Vagina (tissue), 2 donors: ENCODE measurements at places on chromosomes 2 and 18. TPM values are rescaled to one million over a fixed set of nuclear protein-coding genes. Genes with fewer than 3 reads are reported as not detected.

GREB1 gene
- total RNA-seq = 35.4 TPM

PKDCC gene
- total RNA-seq = 146 TPM

FSHR gene
- total RNA-seq = not detected

MYOM1 gene
- 1.2 TPM for total RNA-seq

REG1B gene
- not detected for total RNA-seq

IL18RAP gene
- total RNA-seq = 5.9 TPM

DNA sequence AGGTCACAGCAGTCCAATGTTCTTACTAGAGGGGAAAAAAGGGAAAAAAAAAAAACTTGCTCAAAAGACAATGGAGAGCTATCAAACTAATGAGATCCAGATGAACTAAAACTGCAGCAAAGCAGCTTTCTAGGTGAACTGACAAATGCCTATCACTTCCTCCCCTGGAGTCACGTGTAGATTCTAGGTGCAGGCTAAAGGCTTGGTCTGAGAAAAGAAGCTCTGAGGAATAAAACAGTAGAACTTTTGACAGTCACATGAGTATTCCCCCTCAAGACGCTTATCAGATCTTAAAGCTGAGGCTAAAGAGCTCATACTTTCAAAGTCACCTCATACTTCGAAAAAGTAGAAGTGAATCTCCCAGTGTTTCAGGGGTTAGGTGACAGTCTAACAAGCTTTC lies 42.3 kb downstream of the SMAD2 start:
- no peak for DNase-seq

DNA sequence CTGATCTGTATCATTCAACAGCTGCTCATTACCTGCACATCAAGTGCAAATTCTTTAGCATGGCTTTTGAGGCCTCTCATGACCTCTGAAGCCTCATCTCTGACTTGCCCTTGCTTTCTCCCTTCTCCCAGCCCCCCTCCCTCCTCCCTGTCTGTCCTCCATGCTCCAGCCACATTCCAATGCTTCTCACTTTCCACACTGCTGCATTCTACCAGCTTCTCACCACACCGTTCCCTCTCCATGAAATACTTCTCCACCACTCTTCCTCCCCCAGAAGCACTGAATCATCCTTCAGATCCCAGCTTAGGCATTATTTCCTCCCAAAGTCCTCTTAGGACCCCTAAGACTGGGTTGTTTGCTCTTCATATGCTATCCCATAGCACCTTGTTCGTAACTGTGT lies 26.9 kb downstream of the GCG start:
- no peak for DNase-seq

DNA sequence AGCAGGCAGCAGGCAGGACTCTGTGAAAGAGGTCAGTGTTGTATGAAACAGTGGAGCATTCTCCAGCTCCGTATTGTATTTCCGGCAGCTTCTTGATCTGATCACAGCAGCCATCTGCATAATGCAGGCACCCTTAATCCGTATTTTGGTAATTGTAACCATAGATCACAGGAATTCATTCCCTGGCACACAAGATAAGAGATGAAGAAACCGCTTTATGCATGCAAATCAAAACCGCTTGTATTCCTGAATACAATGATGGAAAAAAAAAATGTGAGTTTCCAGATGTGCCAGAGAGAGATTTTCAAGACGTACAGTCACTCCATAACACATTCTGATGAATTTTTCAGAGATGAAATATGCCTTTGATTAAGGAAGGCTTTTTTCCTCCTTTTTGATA lies 221.3 kb downstream of the ACKR3 start:
- no peak for DNase-seq

- DNase-seq = no peak
These were observed 10.5 kb downstream of the PROC start for GRCh38 chr2:127428815-127429109.

DNA sequence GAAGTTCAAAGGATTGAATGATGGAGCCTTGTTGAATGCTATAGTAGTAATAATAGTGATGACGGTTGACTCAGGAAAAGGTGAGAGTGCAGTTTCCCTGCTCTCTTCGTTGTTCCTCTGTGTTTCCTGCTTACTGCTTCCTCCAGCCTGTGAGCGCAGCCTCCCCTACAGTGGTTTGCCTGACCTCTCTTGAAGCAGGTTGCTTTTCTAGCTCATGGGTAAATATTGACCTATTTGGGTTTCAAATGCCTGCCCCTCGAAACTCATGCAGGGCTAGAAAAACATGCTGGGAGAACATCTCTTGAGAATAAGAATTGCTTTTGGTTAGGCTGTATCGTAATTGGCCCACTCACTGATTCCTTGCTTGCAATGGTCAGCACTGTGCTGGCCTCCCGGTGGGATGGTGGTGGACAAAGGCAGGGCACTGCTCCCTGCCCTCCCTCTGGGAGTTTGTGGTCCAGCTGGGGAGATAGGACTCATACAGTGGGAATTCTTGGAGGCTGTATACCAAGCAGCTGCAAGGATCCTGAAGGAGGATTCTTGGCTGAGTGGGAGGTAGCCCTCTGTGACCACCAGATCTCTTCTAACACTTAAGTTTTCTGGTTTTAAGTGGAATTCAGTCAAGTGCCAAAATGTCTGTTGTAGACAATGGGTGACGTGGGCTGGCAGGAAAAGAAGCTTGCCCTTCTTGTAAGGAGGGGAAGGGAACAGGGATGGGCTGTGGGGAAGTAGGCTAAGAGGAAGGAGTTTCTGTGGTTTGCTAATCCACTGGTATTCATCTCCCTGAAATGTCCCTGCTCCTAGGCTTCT lies 5.4 kb upstream of the RNF181 start:
- DNase-seq = no peak

DNA sequence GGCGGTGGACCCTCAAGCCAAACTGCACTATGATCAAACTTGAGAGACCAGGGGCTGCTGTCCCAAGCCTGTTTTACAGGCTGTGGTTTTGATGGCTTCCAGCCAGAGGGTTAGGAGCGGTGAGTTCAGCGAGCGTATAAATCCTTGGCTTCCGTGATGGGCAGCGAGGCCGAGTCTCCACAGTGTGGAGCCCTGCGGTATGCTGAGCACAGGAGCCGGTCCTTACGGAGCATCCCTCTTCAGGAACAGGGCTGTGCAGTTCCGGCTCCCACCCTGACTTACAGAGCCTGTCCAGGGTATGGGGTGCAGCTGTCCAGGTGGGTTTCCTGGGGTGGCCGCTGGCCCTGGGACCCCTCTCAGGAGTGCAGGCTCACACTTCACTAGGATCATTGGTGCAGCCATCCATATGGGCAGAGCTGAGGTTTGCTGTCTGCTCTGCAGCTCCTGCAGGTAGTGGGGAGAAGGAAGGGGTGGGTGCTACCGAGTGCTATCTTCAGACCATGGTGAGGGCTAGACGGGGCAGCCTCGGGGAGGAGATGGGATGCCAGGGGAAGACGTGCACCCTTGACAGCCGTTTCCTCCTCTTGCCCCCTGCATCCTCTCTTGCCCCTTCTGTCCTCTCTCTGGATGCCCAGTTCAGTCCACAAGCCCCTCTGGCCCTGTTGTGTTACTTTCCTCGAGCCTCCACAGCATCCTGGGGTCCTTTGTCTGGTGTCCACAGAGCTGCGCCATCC lies 104.3 kb downstream of the FAM210A start:
- no peak for DNase-seq

DNA sequence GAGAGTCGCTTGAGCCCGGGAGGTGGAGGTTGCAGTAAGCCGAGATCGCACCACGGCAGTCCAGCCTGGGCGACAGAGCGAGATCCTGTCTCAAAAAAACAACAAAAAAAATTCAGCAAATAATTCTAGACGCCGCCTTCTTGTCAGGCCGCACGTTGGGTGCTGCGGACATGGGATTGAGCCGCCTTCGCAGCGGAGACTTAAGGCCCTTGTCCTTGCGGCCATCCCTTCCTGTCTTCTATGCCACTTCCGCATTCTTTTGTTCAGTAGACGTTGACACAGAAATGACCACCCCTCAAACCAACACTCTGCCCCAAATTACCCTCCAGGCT lies 15.8 kb downstream of the PTPN18 start:
- no peak for DNase-seq
